ENCODE measurements at places on chromosomes 3 and 15. TPM values are rescaled to one million over a fixed set of nuclear protein-coding genes. Genes with fewer than 3 reads are reported as not detected.

THRB gene
- total RNA-seq, result 3.1 TPM

STARD9 gene
- 13.6 TPM for total RNA-seq

GRCh38 chr3:24315356-24315755 is 179.3 kb downstream of the THRB start:
- no peak overlapping the region for H3K27ac ChIP-seq
- no peaks in the 10 kb centered on the region for H3K4me1 ChIP-seq
- peaks cover 3% of the 10 kb centered on the region for H3K36me3 ChIP-seq
- DNase-seq, result no peak
- no peak overlapping the region for H3K4me3 ChIP-seq

DNA sequence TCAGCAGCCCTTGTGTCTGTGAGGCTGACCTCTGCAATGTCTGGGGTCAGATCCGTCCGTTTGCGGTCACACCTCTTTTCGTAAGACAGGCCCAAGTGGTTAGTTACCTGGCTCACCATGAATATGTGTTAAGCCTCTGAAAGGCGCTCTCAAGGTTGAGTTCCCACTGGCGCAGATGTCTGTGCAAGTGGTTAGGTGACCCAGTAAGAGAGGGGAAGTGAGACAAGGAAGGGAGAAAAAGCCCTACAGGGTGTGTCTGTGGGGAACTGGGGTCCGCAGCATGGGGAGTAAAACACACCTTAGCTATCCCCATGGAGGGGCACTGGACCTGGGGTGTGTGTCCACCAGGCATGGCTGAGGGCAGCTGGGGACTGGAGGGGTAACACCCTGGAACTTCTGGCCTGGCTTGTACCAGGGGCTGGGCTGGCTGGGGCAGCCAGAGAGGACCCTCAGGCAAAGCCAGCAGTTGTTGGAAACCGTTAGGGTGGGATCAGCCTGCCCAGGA is 391.6 kb upstream of the PROK2 start:
- no peak overlapping the region for H3K4me3 ChIP-seq
- no peaks in the 10 kb centered on the region for H3K36me3 ChIP-seq
- peak overlapping the region; percentile 19 for H3K27ac ChIP-seq
- peaks cover 50% of the 10 kb centered on the region for H3K4me1 ChIP-seq
- H3K27me3 ChIP-seq, result peaks cover 7% of the 10 kb centered on the region
- DNase-seq, result no peak

DNA sequence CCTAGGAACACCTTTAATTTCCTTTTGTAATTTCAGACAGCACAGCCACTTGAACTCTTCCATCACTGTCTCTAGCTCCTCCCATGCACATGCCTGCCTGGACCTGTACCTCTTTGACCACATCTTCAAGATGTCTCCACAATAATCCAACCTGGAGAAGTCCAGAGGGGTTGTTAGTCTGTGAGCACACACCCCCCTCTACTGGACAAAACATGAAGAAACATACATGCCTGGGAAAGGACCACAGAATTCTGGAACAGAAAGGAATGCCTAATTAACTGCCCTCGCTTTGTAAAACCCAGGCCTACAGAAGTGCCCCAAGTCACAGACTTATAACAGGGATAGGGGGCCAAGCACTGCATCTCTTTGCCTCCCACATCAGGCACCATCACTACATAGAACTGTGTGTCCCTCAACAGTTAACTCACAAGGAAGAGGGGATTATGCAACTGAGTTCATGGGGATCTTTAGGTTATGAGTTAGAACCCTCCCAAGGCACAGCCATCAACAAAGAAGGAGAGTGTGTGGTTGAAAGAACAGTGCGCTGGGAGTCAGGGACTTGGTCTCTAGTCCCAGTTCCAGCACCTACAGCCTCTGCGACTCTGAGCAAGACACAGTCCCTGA is 61.7 kb downstream of the FMN1 start:
- H3K4me3 ChIP-seq, result no peak overlapping the region
- peak overlapping the region; percentile 34 for H3K27ac ChIP-seq
- no peaks in the 10 kb centered on the region for H3K36me3 ChIP-seq
- no peaks in the 10 kb centered on the region for H3K27me3 ChIP-seq
- peaks cover 47% of the 10 kb centered on the region for H3K4me1 ChIP-seq

GRCh38 chr3:171441381-171441780 is 18.8 kb downstream of the TNIK start:
- H3K36me3 ChIP-seq, result no peaks in the 10 kb centered on the region
- no peak overlapping the region for H3K27ac ChIP-seq
- H3K4me3 ChIP-seq, result no peak overlapping the region
- H3K27me3 ChIP-seq, result no peaks in the 10 kb centered on the region

- H3K4me1 ChIP-seq, result peaks cover 34% of the 10 kb centered on the region
- peaks cover 4% of the 10 kb centered on the region for H3K36me3 ChIP-seq
- no peak overlapping the region for H3K4me3 ChIP-seq
- DNase-seq, result no peak
- no peaks in the 10 kb centered on the region for H3K27me3 ChIP-seq
Measured at GRCh38 chr3:188415196-188415595, 261.2 kb downstream of the LPP start.

DNA sequence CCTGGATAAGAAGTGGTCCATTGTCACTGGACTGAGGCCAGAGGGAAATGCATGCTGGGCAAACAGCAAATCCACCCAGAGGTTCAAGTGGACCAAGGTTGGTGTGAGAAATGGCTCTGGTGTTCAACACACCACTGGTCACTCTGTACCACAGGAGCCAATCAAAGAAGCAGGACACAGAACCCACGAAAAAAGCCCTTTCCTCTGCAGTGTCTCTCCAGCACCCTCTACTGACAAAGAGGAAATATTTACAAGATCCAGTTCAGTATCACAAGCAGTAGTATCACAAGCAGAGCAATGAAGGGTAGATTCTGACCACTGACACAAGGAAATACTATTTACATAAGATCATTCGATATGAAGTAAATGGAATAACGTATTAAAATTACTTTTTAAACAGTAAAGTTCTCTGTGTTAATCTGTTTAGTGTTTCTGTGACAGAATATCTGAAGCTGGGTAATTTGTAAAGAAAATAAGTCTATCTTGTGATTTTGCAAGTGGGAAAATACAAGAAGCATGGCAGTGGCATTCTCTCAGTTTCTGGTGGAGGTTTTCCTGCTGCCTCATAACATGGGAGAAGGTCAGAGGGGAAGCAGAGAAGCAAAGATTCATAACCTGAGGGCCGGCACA is 390.7 kb downstream of the EFHB start:
- no peaks in the 10 kb centered on the region for H3K36me3 ChIP-seq
- no peaks in the 10 kb centered on the region for H3K4me1 ChIP-seq
- H3K27me3 ChIP-seq, result peaks cover 5% of the 10 kb centered on the region

DNA sequence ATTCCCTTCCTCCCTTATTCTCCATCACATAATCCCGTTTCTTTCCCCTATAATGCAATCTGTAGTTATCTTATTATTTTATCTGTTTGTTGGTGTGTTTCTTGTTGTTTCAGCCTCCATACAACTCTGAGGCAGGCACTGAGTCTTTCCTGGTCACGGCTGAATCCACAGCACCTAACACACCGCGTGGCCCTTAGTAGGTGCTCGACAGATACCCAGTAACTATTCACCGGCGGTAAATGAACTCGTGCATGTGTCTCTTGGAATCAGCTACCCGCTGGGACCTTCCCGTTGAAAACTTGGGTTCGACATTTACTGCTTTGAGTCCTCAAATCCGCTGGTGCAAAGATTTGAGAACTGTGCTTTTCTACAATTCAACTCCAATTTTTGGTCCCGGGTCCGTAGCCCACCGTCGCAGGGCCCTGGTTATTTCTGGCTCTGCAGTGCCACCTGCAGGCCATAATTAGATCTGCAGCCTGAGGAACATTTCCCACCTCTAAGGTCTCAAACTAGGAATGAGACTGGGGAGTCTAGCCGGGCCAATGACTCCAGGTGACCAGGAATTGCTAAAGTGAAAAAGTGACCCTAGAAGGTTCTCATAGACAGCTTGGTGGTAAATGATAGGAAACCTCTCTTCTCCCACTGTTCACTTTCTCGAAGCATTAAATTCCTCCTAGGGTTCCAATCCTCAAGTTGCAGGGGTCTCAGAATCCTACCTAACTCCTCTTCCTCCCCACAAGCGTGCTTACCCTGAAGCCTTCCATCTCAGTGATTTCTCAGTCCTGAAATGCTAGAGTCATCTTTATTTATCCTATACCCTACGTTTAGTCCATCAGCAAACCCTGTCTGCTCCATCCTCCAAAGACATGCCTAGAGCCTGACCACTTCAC is 40.0 kb upstream of the TRH start:
- H3K4me3 ChIP-seq, result peak overlapping the region; percentile 24
- no peaks in the 10 kb centered on the region for H3K27me3 ChIP-seq
- no peak overlapping the region for H3K27ac ChIP-seq
- no peak for DNase-seq
- peaks cover 2% of the 10 kb centered on the region for H3K36me3 ChIP-seq

DNA sequence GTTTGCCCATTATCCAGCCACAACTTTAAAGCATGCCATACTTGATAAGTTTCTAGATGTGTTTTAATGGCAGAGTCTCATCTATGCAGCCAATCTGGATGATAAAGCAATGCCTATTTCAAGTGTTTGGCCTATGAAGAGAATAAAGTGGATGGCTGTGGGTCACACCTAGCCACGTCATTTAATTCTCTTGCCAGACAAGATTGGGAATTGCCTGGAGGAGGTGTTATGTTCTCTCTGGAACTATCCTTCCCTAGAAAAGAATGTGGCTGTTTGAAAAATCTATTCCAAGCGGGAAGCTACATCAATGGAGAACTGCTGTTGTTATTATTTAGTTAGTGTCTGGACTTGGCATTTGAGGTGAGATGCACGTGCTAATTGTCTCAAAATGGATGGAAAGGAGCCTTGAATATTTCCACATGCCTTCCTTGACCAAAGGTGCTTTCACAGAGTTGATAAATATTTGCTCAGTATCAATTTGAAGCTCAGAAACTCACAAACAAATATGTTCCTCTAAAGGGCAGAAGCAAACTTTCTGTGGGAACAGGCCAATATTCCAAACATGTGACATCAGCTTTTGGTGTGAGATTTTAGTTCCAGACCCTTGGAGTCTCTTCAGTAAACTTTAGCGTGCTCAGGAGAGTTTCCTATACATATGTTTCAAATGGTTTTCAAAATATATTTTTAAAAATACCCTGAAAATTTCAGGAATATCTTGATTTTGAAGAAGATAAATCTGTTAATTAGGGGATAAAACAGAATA is 510.6 kb upstream of the SGO1 start:
- no peaks in the 10 kb centered on the region for H3K36me3 ChIP-seq
- peaks cover 5% of the 10 kb centered on the region for H3K27me3 ChIP-seq
- H3K4me1 ChIP-seq, result peaks cover 3% of the 10 kb centered on the region
- no peak overlapping the region for H3K27ac ChIP-seq

DNA sequence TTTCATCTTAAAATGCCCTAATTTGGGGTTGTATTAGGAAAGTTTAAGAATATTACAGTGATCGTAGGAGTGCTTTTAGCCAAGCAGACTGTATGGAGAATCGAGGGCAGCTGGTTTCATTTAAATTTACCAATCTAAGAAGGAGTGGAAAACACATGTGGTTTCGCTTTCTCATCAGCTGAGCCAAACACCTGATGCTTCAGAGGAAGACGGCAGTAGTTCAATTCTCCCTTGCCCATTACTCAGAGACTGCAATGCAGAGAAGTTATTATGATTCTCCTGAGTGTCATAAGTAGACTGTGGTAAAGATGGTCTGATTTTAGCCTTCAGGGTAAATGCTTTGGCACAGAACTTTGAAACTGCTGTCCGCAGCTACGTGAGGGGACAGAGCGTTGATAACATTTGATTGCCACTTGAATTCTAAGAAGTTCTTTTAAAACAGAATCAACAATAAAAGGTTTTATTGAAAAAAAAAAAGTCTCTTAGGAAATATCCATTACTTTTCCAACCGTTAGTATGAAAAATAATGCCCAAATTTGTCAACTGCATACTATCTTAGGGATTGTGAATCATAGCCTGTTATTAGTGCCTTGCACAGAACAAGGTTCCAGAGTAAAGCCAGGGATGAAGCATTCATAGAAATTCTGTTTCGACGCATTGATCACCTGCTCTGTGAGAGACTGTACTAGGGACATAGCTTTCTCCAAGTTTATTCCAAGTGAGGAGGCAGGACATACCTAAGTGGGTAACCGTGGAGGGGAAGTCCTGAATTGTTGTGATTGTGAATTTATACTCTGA is 25.6 kb downstream of the LYSMD4 start:
- H3K4me3 ChIP-seq, result peak overlapping the region; percentile 16
- no peak for DNase-seq
- peaks cover 29% of the 10 kb centered on the region for H3K36me3 ChIP-seq
- H3K27me3 ChIP-seq, result no peaks in the 10 kb centered on the region
- H3K4me1 ChIP-seq, result peaks cover 85% of the 10 kb centered on the region

DNA sequence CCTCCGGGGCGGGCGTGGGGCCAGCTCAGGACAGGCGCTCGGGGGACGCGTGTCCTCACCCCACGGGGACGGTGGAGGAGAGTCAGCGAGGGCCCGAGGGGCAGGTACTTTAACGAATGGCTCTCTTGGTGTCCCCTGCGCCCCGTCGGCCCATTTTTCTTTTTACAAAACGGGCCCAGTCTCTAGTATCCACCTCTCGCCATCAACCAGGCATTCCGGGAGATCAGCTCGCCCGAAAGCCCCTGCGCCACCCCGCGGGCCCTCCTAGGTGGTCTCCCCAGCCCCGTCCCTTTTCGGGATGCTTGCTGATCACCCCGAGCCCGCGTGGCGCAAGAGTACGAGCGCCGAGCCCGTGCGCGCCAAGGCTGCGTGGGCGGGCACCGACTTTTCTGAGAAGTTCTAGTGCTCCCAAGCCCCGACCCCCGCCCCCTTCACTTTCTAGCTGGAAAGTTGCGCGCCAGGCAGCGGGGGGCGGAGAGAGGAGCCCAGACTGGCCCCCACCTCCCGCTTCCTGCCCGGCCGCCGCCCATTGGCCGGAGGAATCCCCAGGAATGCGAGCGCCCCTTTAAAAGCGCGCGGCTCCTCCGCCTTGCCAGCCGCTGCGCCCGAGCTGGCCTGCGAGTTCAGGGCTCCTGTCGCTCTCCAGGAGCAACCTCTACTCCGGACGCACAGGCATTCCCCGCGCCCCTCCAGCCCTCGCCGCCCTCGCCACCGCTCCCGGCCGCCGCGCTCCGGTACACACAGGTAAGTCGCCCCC is at the start of gene THBS1:
Gene THBS1 (plus strand): TSS at position 595 of the 757 bp plus-strand sequence. CDS start 779 bp downstream, outside the sequence.
- peak within 1 kb of the TSS; percentile 99 for H3K27ac ChIP-seq
- peak; percentile 98 for DNase-seq
- H3K27me3 ChIP-seq, result no peaks in the 10 kb centered on the region
- peak within 1 kb of the TSS; percentile 99 for H3K4me3 ChIP-seq
- peaks cover 55% of the 10 kb centered on the region for H3K4me1 ChIP-seq
- peaks cover 42% of the 10 kb centered on the region for H3K36me3 ChIP-seq

GRCh38 chr3:160929595-160929994 is 173.6 kb downstream of the PPM1L start:
- no peak for DNase-seq
- no peaks in the 10 kb centered on the region for H3K36me3 ChIP-seq
- no peaks in the 10 kb centered on the region for H3K27me3 ChIP-seq
- peaks cover 17% of the 10 kb centered on the region for H3K4me1 ChIP-seq

GRCh38 chr3:40715551-40715950 is 190.8 kb downstream of the ZNF621 start:
- peaks cover 7% of the 10 kb centered on the region for H3K4me1 ChIP-seq
- H3K27me3 ChIP-seq, result peaks cover 3% of the 10 kb centered on the region
- no peak overlapping the region for H3K27ac ChIP-seq
- no peak overlapping the region for H3K4me3 ChIP-seq
- no peak for DNase-seq

GRCh38 chr15:97168704-97169475 is 791.6 kb upstream of the ARRDC4 start:
- no peak overlapping the region for H3K27ac ChIP-seq
- H3K4me1 ChIP-seq, result no peaks in the 10 kb centered on the region
- H3K4me3 ChIP-seq, result no peak overlapping the region
- H3K27me3 ChIP-seq, result peaks cover 5% of the 10 kb centered on the region

GRCh38 chr3:155978324-155978723 is 107.9 kb downstream of the GMPS start:
- no peaks in the 10 kb centered on the region for H3K27me3 ChIP-seq
- H3K36me3 ChIP-seq, result no peaks in the 10 kb centered on the region
- no peak overlapping the region for H3K27ac ChIP-seq
- H3K4me3 ChIP-seq, result no peak overlapping the region

- H3K27ac ChIP-seq, result peak overlapping the region; percentile 96
- H3K36me3 ChIP-seq, result no peaks in the 10 kb centered on the region
- peak overlapping the region; percentile 43 for H3K4me3 ChIP-seq
- no peak for DNase-seq
Measured at GRCh38 chr3:66486646-66487045, 14.2 kb downstream of the LRIG1 start.

All from chondrocyte (in vitro differentiated cells).